ENCODE measurements at places on chromosomes 5 and 9.

DNA sequence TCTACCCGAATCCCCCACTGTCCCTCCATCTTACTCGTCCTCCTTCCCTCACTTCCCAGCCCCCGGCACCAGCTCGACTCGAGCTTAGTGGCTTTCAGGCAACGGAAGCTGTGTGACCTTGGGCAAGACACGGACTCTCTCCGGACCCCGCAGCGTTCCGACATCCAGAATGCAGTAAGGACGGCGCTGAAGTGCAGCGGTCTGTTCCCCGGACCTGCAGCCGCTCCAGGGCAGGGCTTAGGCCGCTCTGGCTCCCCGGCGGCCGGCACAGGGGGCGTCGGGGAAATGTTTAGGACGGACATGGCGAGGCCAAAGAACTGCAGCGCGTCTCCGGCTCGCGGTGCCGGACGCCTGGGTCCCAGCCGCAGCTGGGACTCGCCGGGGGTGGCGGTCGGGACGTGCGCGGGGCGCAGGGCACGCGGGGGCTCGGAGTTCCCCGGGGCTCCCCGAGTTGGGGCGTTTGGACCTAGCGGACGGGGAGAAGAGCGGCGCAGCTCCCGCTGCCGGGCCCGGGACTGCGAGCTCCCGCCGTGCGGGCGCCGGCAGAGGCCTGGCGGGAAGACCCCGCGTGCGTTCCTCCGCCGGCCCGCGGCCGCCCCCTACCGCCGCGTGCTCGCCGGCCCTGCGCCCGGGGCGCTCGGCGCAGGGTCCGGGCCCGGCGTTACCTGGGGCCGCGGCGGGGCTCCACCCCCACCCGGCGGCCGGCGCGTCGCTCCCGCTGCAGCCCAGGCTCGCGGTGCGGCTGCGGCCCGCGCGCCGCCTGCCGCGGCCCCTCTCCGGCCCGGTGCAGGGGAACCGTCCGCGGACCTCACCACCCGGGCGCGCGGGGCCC, 5.6 kb upstream of the RNF44 start:
- no peak for DNase-seq

GRCh38 chr5:39131210-39132127, 57.3 kb upstream of the RICTOR start:
- DNase-seq, result no peak

GRCh38 chr5:139903795-139904565, 108.4 kb downstream of the PSD2 start:
- DNase-seq, result no peak

GRCh38 chr5:67053229-67053628, 143.4 kb downstream of the CD180 start:
- no peak for DNase-seq

DNA sequence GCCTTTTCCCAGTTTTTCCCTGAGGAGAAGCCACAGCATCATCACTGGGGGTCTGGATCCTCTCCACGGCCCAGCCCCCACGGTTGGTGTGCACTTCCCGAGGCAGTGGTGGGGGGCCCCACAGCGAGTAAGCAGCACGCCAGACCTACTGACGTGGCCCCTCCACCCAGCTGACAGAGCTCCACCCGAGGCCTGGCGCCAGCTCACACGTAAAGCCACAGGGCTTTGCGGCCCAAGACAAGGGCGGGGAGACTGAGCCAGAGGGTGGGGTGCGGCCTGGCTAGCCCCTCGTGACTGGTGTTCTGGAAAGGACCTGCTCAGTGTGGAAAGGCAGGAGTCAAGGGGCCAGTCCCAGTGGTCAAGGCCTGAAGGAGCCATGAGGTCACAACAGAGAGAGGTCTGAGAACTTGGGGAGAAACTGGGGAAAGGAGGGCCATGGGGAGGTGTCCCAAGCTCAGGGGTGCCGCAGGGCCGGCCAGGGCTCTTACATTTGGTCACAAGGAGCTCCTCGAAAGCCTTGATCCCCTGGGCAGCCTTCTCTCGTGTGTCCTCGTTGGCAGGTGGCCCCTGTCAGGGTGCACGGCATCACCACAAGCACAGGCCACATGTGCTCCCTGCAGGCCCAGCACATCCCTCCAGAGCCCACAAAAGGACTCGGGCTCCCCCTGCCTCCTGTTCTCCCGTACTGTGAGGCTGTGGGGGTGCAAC, 5.5 kb downstream of the SNAPC4 start:
- no peak for DNase-seq

DNA sequence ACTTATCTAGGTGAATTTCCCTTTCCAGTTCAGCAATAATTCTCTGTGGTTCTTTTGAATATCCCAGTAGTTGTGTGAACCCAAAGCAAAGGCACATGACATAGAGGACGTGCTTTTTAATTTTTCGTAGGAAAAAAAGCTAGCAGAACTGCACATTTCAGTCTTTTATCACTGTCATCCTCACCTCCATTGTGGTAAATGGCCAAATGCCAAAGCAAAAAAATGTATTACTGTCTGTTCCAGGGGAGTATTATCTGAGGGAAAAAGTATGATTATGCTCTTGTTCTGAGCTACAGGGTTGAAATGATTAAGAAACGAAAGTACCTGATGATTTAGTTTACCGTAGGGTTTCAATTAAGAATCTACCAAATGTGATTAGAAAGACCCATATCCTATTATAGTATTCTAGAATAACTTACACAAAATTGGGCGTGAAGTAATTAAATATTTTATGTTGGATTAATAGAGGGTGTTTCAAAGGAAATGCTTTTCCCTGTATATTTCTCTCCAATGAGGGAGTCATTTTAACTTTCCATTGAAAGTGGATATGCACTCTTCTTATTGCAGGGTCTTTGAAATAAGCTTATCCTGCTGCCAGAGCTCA, 62.7 kb downstream of the CAVIN4 start:
- no peak for DNase-seq

DNA sequence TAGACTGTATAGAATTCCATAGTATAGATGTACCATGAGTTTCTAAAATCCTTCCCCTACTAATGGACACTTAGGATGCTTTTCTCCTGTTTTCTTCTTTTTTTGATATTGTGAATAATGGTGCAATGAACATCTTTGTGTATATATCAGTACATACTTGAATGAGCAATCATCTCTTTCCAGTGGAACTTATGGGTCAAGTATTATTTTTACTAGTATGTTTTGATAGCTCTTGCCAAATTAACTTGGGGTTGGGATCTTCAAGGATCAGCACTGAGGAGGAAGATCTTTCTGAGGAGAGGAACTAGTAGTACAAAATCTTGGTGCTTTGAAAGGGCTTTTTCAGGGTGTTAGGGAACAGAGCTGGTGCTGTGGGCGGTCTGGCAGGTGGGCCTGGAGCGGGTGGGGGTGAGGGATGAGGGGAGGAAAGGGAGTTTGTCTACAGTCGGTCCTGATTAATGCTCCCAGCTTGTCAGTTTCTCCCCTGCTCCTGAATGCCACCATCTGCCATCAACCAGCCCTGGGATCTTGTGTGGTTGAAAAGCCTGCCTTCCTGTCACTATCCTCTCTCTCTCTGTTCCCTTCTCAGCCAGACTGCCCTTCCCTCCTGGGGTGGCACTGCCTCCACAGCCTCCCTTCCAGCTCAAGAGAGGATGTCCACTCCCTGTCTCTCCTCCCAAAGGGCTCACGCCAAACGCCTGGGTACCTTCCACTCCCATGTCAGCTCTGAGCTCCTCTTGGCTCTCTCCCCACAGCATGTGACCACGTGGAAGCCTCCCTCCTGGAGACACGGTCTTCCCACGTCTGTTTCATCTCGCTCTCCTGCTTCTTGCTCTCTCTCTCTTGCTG, 185.9 kb downstream of the DAB2IP start:
- DNase-seq, result no peak

DNA sequence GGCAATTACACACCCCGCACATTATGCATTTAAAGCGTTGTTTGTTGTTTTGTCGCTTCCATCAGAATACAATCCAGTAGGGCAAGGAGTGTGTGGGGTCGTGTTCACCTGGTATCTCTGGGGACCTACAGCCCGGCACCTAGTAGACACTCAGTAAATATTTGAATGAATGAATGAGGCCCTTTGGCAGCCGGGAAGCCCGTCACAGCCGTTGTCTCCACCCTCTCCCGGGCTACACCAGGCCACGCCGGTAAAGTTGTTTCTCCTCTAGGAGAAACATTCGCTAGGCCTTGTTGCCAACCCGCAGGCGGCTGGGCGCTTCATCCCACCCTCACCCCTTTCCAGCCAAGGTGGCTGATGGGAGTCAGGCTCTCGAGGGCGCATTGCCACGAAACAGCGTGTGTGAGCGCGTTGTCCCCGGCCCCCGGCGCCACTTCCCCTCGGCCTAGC, 876 bp upstream of the JAK2 start:
- no peak for DNase-seq

DNA sequence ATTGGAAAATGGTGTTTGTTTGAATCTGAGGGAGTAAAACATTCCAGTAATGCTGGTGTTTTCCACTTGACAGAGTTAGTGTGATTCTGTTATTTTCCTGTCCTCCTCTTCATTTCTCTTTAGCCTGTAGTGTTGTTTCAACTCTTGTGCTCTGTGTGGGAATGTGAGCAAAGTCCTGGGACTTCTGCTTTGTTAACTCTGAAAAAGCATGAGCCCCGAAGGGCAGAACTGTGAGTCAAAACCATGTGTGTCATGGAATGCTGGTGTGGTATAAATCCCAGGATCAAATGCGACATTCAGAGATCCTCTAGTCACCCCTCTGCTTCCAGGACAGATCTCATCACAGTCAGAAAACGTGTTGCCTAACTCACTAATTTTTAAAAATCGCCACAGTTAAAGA, 8.9 kb downstream of the F2R start:
- no peak for DNase-seq

GRCh38 chr9:98791608-98792490, 4.5 kb downstream of the ANKS6 start:
- DNase-seq, result no peak

GRCh38 chr9:133967024-133967741, 24.9 kb downstream of the VAV2 start:
- DNase-seq, result no peak

- DNase-seq, result no peak
Observed at GRCh38 chr5:141430332-141431113, at the start of gene PCDHGA12. Gene PCDHGA12, plus strand, starts transcription at chr5:141430507. Its CDS starts 253 bp downstream, at chr5:141430760.

DNA sequence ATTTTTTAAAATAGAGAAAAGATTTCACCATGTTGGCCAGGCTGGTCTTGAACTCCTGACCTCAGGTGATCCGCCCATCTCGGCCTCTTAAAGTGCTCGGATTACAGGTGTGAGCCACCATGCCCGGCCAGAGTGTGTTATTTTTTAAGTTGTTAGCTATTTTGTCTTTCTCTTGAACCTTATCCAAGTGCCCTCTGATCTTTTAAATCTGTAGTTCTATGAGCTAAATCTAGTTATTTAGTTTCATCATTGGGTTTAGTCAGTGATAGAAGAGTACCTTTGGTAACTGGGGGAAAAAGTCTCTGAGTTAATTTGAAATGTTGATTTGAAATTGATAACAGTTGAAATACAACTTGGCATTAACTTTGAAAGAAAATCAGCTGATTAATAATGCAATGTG, 88.3 kb downstream of the NNT start:
- no peak for DNase-seq

GRCh38 chr9:137791947-137792346, 85.6 kb upstream of the CACNA1B start:
- DNase-seq, result no peak

GRCh38 chr5:163503106-163504078, 2.0 kb upstream of the MAT2B start:
- DNase-seq, result no peak

GRCh38 chr9:37592108-37592951, at the start of gene TOMM5:
Gene TOMM5, minus strand, starts transcription at chr9:37592597. Its CDS starts 65 bp downstream, at chr9:37592532.
- DNase-seq, result peak; percentile 71

DNA sequence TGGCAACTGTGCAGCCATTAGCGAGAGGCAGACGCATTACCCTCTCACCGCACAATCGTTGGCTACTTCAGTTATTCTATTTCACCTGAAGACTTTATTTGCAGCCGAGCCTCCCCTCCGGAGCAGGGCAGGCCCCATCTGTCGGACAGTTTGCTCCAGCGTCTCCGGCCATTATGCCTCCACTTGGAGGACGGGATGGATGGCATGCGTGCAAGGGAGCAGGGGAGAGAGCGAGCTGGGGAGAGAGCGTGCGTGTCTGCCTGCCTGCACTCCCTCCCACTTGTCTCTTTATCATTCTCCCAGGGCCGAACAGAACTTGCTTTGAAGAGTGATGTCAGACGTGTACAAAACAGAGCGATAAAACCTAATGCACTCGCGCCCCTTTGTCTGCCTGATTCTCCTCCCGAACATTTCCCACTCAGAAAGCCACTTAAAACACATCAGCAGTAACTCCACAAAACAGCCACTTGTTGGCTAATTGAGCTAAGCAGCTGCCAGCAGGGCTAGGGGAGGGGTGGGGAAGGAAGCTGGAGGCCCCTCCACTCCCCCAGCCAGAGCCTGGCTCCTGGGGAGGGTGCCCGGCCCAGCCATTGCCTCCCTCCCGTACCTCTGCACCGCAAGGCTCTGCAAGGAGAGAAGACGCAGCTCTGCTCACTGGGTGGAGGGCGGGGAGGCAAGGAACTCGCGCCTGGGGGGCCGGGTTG, 43.4 kb upstream of the FUBP3 start:
- DNase-seq, result no peak

DNA sequence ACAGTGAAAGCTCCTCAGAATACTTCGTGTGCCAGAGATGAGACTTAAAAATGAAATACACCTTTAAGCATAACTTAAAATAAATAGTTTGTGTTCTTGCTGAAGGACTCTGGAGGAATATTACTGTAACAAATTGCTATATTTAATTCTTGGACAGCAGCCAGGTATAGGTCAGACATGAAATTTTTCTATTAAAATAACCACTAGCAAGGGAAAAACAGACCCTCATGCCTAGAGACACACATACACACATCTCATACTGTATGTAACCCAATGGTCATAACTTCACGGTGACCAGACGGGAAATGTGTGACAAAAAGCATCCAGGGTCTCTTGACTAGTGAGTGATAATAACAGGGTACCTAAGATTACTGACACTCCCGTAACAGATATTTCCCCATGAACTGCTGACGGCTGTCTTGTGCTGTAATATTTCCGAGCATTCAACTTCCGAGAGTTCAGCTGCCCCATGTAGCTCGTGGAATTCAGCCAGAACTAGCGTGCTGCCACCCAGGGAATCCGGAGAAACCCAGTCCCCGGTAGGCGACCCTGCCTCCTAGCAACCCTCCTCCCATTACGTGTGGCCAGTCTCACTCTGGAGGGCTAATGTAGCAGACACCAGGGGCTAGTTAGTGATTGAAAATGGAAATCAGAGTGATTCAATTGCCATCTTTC, 2295.1 kb upstream of the WWC1 start:
- no peak for DNase-seq

GRCh38 chr5:157303667-157304327, 37.9 kb downstream of the CYFIP2 start:
- no peak for DNase-seq

- DNase-seq, result no peak
Observed at GRCh38 chr5:175131432-175131831, 312.6 kb downstream of the DRD1 start.

DNA sequence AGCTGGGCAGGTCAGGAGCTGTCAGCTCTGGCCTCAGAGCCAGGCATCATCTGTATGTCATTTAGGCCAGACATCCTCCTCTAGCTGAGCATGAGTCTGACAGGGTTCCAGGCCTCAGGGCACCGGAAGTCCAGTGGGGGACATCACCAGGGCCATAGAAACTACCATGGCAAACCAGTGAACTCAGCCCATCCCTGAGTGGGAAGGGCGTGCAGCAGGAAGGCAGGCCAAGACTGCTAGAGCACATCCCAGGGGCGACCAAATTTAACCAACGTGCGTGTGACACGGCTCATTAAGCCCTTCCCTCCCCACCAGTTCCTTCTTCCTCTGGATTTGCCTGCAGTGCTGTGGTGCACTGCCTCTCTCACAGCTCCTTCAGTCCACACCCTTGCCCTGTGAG, 75.9 kb downstream of the COL27A1 start:
- no peak for DNase-seq
